H9 (cell line): ENCODE measurements at places on chromosomes 12 and 14. TPM values are rescaled to one million over a fixed set of nuclear protein-coding genes. Genes with fewer than 3 reads are reported as not detected.

DNA sequence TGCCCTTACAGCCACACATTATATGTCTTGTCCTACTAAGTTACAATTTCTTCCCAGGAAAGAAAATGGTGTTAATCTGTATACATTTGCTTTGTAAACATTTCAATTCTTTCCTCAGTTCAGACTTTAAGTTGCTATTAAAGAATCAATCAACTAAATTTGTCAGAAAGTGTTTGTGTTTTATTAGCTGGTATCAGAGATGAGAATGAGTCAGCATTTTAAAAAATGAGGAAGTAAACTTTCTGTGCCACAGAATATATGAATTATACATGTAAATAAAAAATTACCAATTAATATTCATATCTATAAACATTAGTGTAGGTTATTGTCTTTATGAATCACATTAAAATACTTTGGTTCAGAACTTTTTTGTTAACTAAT, 82.0 kb downstream of the LMO3 start:
- no peak for DNase-seq

- DNase-seq: no peak
These were observed 198.3 kb upstream of the CPNE8 start for GRCh38 chr12:39103552-39104165.

The KLHDC1 gene
- total RNA-seq: not detected in 2 replicates

DNA sequence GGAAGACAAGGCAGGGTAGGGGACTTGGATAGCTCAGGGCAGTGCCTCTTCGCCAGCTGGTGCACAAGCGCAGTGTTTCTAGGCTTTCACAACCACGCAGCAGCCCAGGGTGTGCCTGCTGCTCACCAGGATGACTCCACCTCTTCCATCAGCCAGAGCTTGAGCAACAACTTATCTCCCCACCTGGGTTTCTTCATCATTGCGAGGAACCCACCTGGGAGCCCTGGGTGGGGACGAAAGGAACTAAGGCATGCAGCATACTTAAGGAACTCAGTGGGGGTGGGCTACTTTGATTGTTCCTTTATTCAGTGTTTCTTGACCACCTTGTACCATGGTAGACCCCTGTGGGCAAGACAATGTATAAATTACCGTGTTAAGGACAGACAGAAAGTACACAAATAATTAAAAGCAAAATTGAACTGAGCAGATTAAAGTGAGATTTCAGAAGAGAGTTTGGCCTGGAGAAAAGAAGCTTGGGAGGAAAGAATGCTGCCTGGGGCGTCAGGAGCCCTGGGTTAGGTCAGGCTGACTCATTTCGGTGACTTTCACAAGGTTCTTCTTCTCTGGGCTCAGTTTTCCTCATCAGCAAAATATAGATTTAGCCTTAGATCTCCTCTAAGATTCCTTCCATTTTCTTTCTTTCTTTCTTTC, 22.9 kb downstream of the KRT18 start:
- peak; percentile 79 for DNase-seq

The FAM216A gene
- total RNA-seq: 18.1 and 19.8 TPM in 2 replicates

The KLRK1 gene
- total RNA-seq: not detected in 2 replicates

The FAM181A gene
- not detected in 2 replicates for total RNA-seq

DNA sequence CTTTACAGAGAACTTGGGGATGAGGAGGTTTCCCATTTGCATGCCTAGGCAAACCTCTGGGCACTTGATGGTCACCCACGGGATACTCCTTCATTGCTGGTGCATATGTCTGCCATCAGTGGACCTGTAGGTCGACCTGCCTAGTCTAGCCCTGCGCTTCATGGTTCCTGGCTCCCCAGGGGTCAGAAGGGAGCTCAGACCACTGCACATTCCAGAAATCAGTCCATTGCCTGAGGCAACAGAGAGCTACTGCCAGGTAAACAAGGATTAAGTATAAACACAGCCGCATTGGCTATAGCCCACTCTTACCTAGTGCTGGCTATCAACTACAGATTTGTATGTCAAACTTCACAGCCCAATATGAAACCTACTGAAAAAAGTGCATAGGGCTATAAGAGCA, 476.4 kb downstream of the SOX5 start:
- no peak for DNase-seq

GRCh38 chr12:64740646-64741045, 18.6 kb downstream of the GNS start:
- DNase-seq: no peak

GRCh38 chr14:35378425-35379233, 25.9 kb downstream of the NFKBIA start:
- DNase-seq: no peak

The ZBTB42 gene
- 5.9 and 6.1 TPM in 2 replicates for total RNA-seq

The RNF212B gene
- 0.15 and 0.39 TPM in 2 replicates for total RNA-seq

- no peak for DNase-seq
These were observed 11.0 kb upstream of the MMP17 start for GRCh38 chr12:131817241-131817640.

DNA sequence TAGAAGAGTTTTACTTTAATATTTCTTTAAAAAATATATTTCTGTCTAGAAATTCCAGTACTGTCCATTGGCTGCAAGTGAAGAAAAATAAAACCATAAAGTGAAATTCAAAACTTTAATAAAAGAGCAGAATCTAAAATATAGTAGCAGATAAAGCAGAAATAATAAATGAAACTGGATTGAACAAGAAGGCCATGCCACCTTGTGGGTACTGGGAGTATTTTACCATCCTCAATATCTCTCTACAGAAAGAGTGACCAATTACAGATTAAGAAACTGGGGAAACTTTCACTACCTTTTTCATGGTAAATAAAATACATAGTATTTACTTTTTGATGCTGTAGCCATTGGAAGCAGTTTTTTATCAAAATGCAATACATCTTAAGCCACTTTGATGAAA, 220.5 kb downstream of the BCAT1 start:
- no peak for DNase-seq

GRCh38 chr14:79093531-79093930, 923.4 kb downstream of the NRXN3 start:
- DNase-seq: no peak

The POTEM gene
- not detected in 2 replicates for total RNA-seq

The SSPN gene
- 0.72 and 0.81 TPM in 2 replicates for total RNA-seq

GRCh38 chr14:67524634-67524963, 8.5 kb upstream of the PLEKHH1 start:
- DNase-seq: no peak

The SYNE3 gene
- 0.11 and 0.13 TPM in 2 replicates for total RNA-seq

- DNase-seq: no peak
These were observed 441.3 kb downstream of the DAD1 start for GRCh38 chr14:22147716-22148115.

The IRAK3 gene
- 0.29 and 0.44 TPM in 2 replicates for total RNA-seq

- no peak for DNase-seq
These were observed 108.0 kb downstream of the DERA start for GRCh38 chr12:16019136-16019535.

The KRR1 gene
- total RNA-seq: 88.9 and 92.2 TPM in 2 replicates

The CLEC4A gene
- total RNA-seq: 0.18 and 0.37 TPM in 2 replicates
